Activated CD4-positive, alpha-beta T cell treated with anti-CD3 and anti-CD28 coated beads, Interleukin-2, amount 50 U/mL, for 24 hours (primary cell): ENCODE measurements at places on chromosomes 5 and 9.

DNA sequence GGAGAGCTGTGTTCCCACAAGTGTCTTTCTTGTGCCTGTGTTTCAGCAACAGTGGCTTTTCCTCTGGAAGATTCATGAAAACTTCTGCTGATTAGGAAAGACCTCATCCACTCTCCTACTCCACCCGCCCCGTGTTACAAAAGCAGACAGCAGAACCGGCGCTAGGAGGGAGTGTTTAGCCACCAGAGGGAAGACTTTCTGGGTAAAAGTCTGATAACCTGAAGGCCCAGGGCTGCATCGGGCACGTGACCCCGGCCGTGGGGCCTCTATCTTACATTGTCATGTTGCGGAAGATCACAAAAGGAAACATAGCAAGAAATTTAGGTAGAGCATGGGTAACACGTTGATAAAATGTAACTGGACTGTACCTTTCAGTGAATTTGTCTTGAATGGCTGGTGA, 32.0 kb upstream of the DMRT2 start:
- no peak for DNase-seq

GRCh38 chr9:1256178-1256577, 206.0 kb downstream of the DMRT2 start:
- no peak for DNase-seq

DNA sequence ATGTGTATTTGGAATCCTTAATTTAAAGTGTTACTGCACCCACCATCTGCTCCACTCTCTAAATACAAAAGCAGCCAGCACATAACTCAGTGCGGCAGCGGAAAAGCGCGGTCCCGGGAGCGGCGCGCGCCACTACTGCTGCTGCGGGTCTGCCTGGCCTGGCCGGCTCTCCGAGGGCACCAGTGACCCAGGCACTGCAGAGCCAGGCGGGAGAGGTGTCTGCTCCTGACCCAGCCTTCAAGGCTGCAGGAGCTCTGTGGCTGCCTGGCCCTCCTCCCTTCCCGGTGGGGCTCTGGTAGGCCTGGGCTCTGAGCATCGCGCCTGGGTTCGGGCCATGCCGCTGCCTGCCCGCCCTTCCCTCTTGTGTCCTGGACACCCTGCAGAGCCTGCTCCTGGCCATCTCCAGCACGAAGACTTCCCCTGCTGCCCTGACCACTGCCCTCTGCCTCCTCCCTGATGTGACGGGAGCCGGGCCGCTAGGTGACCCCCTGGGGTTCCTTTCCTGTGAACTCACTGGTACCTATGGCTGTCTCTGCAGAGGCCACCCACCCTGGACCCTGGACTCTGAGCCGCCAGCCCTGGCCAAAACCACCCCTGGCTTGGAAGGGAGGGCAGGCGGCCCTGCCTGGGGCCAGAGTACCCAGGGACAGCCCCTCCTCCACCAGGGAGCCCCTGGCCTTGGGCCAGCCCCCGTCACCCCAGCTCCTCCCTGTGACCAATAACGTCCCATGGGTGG, 32.8 kb upstream of the UBAC1 start:
- DNase-seq, result no peak

- DNase-seq, result no peak
Measured at GRCh38 chr5:113053511-113053995, 77.0 kb downstream of the DCP2 start.

GRCh38 chr5:89117124-89117644, 234.2 kb upstream of the MEF2C start:
- DNase-seq, result no peak

GRCh38 chr5:172999974-173000373, 16.4 kb downstream of the ATP6V0E1 start:
- DNase-seq, result no peak

- DNase-seq, result no peak
Measured at GRCh38 chr9:69295872-69296552, 29.0 kb upstream of the ENTREP1 start.

DNA sequence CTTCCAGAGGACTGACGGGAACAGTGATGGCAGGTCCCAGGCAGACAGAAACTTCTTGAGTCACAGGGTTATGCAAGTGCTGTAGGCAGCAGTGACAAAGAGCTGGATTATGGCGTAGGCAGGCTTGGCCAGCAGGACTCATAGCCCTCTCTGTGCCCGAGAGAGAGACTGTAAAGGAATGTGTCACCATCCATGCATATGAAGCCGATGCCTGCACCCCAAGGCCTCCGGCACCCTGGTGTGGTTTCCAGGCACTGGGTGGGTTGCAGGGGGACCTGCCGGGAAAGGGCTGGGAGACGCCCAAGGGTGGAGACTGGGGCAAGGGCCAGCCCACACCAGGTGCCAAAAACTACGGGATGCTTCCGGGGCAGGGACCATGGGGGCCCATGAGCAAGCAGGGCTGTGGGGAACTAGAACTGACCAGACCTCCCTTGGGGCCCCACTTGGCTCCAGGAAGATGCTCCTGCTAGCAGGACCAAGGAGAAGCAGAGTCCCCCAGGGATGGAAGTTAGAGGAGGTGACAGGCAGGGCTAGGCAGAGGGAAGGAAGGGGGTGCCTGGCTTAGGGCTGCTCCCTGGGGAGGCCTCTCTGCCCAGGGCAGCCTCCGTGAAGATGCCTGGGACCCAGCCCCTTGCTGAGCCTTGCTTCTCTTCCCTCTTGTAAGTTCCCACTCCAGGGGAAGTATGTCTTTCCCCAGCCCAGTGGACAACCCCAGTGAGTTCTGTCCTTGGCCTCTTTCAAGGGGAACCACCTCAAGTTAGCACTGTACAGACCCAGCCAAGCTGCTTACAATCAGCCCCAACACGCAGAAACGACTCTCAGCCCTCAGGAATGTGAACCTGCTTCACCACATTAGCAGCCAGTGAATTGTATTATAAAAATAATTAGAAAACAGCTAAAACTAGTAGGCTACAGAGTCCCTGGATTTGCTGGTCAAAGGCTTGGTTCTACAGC, 10.5 kb upstream of the IPPK start:
- DNase-seq, result no peak
